Lower lobe of right lung (tissue), 2 donors: ENCODE measurements at places on chromosomes 5 and 9. TPM values are rescaled to one million over a fixed set of nuclear protein-coding genes. Genes with fewer than 3 reads are reported as not detected.

The ZNF484 gene
- 9.0 TPM for total RNA-seq

The ANKDD1B gene
- total RNA-seq: 4.3 TPM

The TNFSF15 gene
- 5.2 TPM for total RNA-seq

The TUSC1 gene
- 11.6 TPM for total RNA-seq

The ELOVL7 gene
- 5.8 TPM for total RNA-seq

The PCDHGC4 gene
- total RNA-seq: 1.5 TPM

The IFNE gene
- not detected for total RNA-seq

The CATSPER3 gene
- total RNA-seq: 0.68 TPM

The LYRM7 gene
- total RNA-seq: 5.5 TPM

The KIF24 gene
- total RNA-seq: 1.4 TPM

The EPB41L4A gene
- total RNA-seq: 44.8 TPM

DNA sequence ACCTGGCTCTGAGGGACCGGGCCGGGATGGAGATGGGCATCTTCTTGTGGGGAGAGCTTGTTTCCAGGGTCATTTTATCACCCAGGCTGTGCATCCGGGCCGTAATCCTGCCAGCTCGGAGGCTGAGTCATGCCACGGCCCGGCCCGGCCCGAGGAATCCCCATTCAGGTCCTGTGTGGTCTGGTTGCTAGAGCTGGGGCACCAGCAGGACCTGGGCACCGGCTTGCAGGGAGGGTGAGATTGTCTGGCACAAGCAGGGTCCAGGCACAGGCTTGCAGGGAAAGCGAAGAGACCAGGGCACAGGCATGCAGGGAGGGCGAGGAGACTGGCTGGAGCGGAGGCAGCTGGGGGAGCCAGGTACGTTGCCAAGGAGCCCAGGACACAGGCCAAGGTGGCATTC lies 106.8 kb downstream of the RXRA start:
- peaks cover 68% of the 10 kb centered on the region for H3K4me1 ChIP-seq
- peaks cover 73% of the 10 kb centered on the region for H3K36me3 ChIP-seq
- no peaks in the 10 kb centered on the region for H3K27me3 ChIP-seq
- H3K4me3 ChIP-seq: no peak overlapping the region

GRCh38 chr9:75891771-75892215 lies 1.3 kb downstream of the PCSK5 start:
- H3K4me3 ChIP-seq: peak overlapping the region; percentile 88
- H3K4me1 ChIP-seq: peaks cover 30% of the 10 kb centered on the region
- H3K27me3 ChIP-seq: no peaks in the 10 kb centered on the region
- H3K36me3 ChIP-seq: no peaks in the 10 kb centered on the region

DNA sequence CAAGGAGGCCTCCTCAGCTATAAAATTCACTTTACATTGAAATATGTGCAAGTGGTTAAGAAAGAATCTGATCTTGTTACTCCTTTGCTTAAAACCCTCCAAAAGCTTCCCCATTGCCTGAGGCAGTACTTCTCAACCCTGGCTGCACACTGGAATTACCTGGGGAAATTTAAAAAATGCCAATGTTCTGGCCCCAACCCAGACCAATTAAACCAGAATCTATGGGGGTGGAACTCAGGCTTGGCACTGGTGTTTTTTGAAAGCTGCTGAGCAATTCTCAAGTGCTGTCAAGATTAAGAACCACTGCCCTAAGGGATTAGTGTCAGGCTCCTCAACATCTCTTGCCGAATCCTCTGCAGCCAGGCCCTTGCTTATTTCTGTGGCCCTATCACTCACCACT lies 269.6 kb downstream of the ELAVL2 start:
- H3K4me1 ChIP-seq: no peaks in the 10 kb centered on the region
- no peak overlapping the region for H3K4me3 ChIP-seq
- no peaks in the 10 kb centered on the region for H3K27me3 ChIP-seq
- no peak overlapping the region for H3K27ac ChIP-seq

- H3K4me1 ChIP-seq: peaks cover 99% of the 10 kb centered on the region
- no peak for DNase-seq
- H3K27ac ChIP-seq: peak overlapping the region; percentile 76
- H3K27me3 ChIP-seq: no peaks in the 10 kb centered on the region
- no peaks in the 10 kb centered on the region for H3K36me3 ChIP-seq
- no peak overlapping the region for H3K4me3 ChIP-seq
Measured at GRCh38 chr9:33140401-33141360, 26.5 kb downstream of the B4GALT1 start.

- no peaks in the 10 kb centered on the region for H3K36me3 ChIP-seq
- H3K4me3 ChIP-seq: no peak overlapping the region
Measured at GRCh38 chr9:6877671-6878161, 119.9 kb downstream of the KDM4C start.

DNA sequence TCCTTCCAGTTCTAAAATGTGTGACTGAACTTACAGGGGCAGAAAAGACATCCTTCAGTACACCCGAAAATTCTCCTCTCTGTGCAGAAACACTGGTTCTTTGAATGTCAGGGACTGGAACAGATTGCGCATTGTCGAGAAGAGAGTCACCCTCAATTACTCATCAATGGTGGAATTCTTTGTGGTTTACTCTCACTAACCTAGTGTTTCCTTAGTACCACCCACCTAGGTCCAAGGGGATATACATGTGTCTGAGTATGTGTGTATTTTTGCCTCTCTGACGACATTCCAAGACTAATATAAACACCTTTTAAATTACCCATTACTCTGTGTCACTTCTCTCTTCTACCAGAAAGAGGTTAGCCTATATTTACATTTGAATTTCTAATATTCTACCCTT lies 660.8 kb downstream of the TLE1 start:
- no peak overlapping the region for H3K4me3 ChIP-seq
- H3K36me3 ChIP-seq: no peaks in the 10 kb centered on the region
- no peak overlapping the region for H3K27ac ChIP-seq
- no peaks in the 10 kb centered on the region for H3K4me1 ChIP-seq
- no peaks in the 10 kb centered on the region for H3K27me3 ChIP-seq

- no peak overlapping the region for H3K4me3 ChIP-seq
- no peaks in the 10 kb centered on the region for H3K27me3 ChIP-seq
- no peaks in the 10 kb centered on the region for H3K36me3 ChIP-seq
- H3K27ac ChIP-seq: no peak overlapping the region
- no peaks in the 10 kb centered on the region for H3K4me1 ChIP-seq
- DNase-seq: no peak
Measured at GRCh38 chr5:88984040-88984439, 101.1 kb upstream of the MEF2C start.

- no peaks in the 10 kb centered on the region for H3K27me3 ChIP-seq
- no peak for DNase-seq
- H3K27ac ChIP-seq: no peak overlapping the region
- no peak overlapping the region for H3K4me3 ChIP-seq
- no peaks in the 10 kb centered on the region for H3K4me1 ChIP-seq
- peaks cover 98% of the 10 kb centered on the region for H3K36me3 ChIP-seq
Measured at GRCh38 chr9:111375062-111375461, 45.0 kb upstream of the OR2K2 start.

GRCh38 chr5:17343675-17344074 lies 126.2 kb downstream of the BASP1 start:
- H3K27ac ChIP-seq: no peak overlapping the region
- H3K4me1 ChIP-seq: peaks cover 7% of the 10 kb centered on the region
- H3K36me3 ChIP-seq: no peaks in the 10 kb centered on the region
- no peak overlapping the region for H3K4me3 ChIP-seq
- DNase-seq: no peak

- no peaks in the 10 kb centered on the region for H3K27me3 ChIP-seq
- H3K4me3 ChIP-seq: no peak overlapping the region
- no peaks in the 10 kb centered on the region for H3K4me1 ChIP-seq
- no peak overlapping the region for H3K27ac ChIP-seq
- no peaks in the 10 kb centered on the region for H3K36me3 ChIP-seq
- DNase-seq: no peak
Measured at GRCh38 chr9:122164286-122164685, 4.6 kb downstream of the MORN5 start.

DNA sequence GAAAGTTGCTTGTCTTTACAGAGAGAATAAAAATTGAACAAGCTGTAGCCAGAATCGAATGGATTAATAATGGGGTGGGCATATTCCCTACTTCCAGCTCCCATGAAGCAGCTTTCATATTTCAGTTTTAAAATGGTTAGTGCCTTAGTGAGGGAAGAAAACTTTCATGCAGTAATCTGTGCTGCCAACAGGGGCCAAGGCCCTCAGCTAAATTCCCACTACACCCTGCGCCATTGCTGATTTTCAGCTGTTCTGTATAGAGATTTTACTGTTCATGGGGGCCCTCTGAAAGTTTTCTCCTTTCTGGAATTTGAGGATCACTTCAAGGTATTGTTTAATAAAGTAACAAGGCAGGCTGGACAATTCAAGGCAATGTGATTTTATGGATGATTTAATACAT lies 58.2 kb downstream of the CAST start:
- H3K4me3 ChIP-seq: no peak overlapping the region
- H3K27ac ChIP-seq: peak overlapping the region; percentile 44
- no peaks in the 10 kb centered on the region for H3K27me3 ChIP-seq
- DNase-seq: no peak
- H3K36me3 ChIP-seq: peaks cover 23% of the 10 kb centered on the region
- H3K4me1 ChIP-seq: peaks cover 70% of the 10 kb centered on the region

- peaks cover 24% of the 10 kb centered on the region for H3K4me1 ChIP-seq
- no peak overlapping the region for H3K4me3 ChIP-seq
- peaks cover 14% of the 10 kb centered on the region for H3K27me3 ChIP-seq
- no peaks in the 10 kb centered on the region for H3K36me3 ChIP-seq
Measured at GRCh38 chr5:324736-325612, 3.5 kb downstream of the AHRR start.
